Trophoblast cell (in vitro differentiated cells and primary cell): ENCODE measurements at places on chromosomes 12 and 14.

- DNase-seq, result no peak
Measured at GRCh38 chr12:128644664-128645296, 179.0 kb downstream of the SLC15A4 start.

DNA sequence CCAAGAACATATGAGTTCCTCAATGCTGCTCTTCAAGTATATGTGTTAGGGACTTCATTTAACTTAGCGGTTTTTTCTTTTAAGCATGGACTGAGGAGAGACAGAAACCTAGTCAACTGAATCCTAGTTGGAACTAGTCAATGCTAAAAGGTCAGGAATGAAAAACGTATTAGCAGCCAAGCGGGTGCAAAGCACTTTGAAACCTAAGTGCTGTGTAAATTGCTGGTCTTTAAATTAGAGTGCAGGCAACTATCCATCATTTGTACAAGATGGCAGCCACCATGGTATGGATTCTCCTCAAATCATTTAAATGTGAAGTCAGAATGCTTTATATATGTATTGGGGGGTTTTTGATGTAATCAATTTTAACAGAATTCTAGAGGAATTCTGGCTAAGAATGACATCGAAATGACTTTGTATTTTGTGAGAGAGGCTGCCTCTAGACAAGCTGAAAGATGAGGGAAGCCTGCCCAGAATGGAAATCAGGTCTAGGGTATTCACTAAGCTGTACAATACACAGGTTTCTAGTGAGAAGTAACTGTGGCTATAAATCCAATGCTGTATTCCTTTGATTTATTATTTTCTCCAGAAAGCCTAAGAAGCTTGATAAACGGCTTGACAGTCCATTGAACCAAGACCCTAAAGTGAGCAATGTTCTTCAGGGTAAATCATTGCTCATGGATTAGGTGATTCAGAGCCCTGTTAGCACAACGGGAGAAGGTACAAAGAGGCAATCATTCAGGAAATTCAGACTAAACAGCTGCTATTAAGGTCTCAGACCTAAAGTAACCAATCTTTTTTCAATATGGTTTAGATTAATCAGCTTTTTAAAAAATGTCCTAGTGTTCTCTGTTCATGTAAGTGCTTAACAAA is 198.8 kb downstream of the ANO2 start:
- no peak for DNase-seq

- DNase-seq, result no peak
Measured at GRCh38 chr12:63457857-63458256, 210.4 kb downstream of the DPY19L2 start.

DNA sequence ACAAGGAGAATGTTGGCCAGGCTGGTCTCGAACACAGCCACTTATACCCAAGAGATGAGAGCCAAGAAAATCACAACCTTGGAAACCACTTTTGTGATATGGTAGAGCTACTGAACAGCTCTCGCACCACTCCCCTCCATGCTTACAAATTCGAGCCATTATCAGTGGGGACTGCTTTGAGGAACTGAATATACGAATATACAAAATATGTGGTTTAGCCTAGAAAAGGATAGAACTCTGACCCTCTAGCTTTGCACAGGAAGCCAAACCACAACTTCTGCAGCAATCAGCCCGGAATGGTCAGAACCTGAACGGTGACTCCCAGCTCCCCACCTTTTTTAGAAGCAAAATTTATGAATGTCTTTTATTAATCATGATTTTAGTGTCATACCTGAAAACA is 129.8 kb upstream of the TMEM132C start:
- DNase-seq, result no peak

- DNase-seq, result no peak
Measured at GRCh38 chr14:37452323-37452722, 142.7 kb downstream of the FOXA1 start.

- DNase-seq, result no peak
Measured at GRCh38 chr12:44224399-44225148, 388.7 kb downstream of the TMEM117 start.

GRCh38 chr14:68790644-68791077 is 2.2 kb downstream of the ZFP36L1 start:
- DNase-seq, result no peak

DNA sequence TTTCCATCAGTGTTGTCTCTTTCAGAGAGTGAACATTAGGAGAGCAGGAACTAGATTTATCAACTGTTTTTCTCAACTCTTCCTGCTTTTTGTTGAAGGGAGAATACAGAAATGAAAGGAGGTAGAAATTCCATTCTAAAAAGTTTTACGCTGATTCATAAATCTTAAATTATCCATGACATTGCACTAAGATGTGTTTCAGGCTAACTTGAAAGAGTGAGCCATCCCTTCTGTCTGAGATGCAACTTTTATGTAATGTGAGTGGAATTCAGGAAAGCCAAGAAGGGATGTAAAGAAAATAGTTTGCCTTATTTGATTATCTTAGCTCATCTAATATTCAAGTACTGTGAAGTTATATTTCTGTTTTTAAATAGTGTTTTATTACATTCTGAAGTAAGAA is 349.5 kb upstream of the RGS6 start:
- DNase-seq, result no peak

GRCh38 chr14:79144896-79145295 is 974.7 kb downstream of the NRXN3 start:
- no peak for DNase-seq

DNA sequence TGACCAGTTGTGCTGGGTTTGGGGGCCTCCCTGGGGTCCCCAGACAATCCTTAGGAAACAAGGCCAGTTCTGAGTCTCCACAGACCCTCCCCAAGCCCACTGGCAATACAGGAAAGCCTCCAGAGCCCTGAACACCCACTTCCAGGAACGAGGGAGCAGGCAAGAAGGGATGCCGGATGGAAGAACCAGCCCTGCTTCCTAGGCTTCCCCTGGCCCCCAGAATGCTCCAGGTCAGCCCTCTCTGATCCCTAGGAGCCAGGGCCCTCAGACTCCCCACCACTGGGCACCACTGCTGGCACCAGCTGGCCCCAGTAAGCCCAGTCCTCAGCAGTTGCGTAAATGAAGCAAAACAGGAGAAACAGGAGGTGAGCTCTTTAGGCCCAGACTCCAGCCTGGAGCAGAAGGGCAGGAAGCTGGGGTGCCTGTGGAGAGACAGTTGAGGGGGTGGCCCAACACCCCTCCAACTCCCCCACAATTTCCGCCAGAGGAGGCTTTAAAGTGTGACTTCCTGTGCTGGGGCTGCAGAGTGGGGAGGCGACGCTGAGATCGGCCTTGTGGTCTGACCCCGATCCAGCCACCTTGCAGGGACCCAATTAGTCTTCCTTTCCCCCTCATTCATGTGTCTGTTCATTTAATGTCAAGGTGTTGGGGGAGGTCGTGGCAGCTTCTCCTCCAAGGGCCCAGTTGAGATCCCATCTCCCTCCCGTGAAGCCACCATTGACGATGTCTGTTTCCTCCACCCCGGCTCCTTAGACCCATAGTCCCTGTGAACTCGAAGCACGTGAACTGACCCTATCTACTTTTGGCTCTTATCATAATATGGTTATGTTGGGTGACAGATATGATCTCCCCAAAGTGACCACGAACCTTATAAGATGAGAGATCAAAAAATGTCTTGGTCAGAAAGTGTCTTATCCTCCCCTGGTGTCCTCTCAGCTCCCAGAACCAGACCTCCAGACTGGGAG is 4.7 kb downstream of the TNFRSF1A start:
- DNase-seq, result peak; percentile 48

GRCh38 chr12:90122681-90123080 is 414.0 kb upstream of the ATP2B1 start:
- DNase-seq, result no peak

DNA sequence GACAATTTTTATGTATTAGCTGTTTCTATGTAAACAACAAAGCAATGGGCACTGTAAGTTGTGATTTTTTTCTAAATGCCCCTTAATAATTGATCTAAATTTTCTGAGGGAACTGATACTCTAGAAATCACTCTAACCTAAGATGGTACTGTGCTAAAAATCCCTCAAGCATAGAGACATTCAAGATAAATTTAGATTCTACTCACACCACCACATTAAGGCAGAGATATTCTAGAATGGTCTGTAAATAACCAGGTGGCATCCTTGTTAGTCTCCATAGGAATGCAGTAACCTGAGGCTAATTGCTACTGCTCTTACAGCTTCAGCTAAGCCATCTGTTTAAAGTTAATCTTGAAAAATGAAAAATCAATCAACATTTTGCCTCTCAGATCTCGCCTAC is 87.3 kb downstream of the SLC41A2 start:
- no peak for DNase-seq

DNA sequence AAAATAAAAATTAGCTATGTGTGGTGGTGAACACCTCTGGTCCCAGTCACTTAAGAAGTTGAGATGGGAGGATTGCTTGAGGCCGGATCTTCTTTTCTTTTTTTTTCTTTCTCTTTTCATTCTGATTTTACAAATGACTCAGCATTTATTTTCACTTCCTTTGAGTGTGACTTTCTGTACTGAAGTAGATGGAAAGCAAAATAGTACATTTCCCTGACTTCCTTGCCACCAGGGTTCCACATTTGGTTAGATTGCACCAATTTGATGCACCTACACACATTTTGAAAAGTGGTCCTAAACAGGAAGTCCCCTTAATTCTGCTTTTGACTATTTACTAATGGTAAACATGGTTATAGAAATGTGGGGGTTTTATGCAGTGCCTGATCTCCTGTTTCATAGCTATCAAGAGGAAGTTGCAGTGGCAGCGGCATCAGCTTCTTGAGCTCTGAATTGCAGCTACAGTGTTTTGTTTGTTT is 13.0 kb upstream of the LEMD3 start:
- no peak for DNase-seq

DNA sequence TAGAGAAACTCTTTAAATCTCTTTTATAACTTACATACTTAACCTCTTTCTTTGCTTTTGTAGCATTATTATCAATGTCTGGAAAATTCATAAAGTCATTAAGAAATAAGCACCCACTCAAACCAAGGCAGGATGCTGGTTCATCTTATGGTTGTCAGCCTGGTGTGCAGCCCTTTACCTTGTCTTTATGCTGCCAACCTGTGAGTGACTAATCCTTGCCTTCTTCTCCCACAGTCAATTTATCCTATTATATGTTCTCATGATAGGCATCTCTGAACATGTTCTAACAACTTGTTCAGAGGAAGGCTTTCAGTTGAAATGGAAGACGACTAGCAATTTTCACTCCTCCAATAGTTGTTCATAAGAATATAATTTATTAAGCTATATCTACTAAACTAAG is 186.9 kb upstream of the CAND1 start:
- DNase-seq, result no peak

- peak; percentile 30 for DNase-seq
Measured at GRCh38 chr14:80164991-80165721, 46.1 kb downstream of the DIO2 start.

GRCh38 chr12:27009881-27010301 is 4.3 kb downstream of the TM7SF3 start:
- peak; percentile 66 for DNase-seq

DNA sequence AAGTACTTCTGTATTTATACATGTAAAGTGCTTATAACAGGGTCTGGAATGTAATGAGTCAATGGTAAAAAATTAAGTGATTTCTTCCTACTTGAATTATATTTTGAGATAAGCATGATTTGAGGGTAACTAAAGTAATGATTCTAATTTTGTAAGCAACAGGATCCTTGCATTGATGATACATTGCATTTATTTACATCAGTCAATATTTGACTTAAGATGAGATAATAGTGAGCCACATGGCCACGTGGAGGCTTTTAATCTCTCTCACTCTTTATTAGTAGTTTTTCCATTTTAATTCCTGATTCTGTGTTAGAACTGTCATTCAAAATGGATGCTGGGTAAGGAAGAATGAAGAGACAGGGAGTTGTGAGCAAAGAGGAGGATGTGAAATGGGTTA is 298.1 kb upstream of the PRICKLE1 start:
- DNase-seq, result no peak

DNA sequence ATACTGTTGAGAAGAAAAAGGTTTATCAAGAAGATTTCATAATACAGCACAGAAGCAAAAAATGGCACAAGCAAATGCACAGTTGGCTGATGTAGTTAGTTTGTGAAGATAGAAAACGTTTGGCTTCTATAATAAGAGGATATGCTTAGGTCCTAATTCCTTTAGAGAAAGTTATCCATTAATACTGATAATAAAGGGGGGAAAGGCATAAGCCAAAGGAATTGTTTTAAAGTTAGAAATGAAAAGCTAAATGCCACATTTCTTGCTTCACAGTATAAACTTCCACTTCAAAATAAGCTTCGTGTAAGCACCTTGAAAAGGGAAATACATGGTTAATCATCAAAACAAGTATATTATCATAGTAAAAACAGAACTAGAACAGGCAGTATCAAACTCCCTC is 12.4 kb downstream of the LMO3 start:
- no peak for DNase-seq

GRCh38 chr12:112964067-112964670 is 14.2 kb upstream of the OAS2 start:
- DNase-seq, result no peak

- DNase-seq, result peak; percentile 87
Measured at GRCh38 chr12:12927211-12928079, 24.5 kb downstream of the GPRC5D start.

DNA sequence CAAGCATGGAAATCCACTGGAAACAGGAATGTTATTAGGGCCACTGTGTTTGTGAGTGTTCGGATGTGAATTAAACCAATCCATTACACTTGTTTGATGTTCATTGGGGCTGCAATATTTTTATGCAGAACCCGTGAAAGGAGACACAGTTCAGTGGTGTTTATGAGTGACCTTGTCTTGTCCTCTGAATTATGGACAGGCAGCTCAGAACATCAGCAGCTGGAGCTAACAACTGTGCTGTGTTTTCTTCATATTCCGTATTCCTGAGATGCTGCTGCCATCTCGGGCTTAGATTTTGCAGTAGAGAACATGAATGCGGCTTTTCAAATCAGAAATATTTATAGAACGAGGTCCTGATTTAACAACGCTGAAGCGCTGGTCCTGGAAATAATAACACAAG is 20.3 kb upstream of the CACNA1C start:
- no peak for DNase-seq

GRCh38 chr12:74111688-74112360 is 425.8 kb upstream of the ATXN7L3B start:
- DNase-seq, result peak; percentile 38

DNA sequence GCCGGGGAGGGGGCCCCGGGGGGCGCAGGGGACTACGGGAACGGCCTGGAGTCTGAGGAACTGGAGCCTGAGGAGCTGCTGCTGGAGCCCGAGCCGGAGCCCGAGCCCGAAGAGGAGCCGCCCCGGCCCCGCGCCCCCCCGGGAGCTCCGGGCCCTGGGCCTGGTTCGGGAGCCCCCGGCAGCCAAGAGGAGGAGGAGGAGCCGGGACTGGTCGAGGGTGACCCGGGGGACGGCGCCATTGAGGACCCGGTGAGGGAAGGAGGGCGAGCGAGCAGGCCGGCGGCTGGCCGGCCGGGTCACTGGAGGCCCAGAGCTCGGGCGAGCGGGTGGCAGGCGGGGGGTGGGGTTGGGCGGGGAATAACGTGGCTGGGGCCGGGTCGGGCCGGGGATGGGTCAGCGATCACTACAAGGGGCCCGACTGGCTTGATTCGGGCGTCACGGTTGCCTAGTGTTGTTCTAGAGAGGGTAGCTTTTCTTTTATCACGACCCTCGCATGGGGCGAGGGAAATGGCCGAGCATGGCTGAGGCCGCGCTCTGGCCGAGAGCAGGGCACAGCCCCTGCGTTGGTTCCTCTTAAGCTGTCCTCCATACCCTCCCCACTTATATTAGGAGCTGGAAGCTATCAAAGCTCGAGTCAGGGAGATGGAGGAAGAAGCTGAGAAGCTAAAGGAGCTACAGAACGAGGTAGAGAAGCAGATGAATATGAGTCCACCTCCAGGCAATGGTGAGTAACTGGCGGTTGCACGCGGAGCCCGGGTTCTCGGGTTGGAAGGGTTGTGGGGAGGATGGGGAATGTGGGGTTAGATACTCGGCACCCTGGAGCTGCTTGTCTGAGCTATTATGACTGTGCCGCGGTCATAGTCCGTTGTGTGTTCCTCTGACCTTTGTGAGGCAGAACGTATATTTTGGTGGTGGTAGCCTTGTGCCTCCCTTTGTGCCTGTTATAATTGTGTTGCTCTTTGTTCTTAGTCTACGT is 603 bp downstream of the PABPN1 start:
- peak; percentile 43 for DNase-seq
